Epithelial cell of alveolus of lung (primary cell): ENCODE measurements at places on chromosomes 5 and 9. TPM values are rescaled to one million over a fixed set of nuclear protein-coding genes. Genes with fewer than 3 reads are reported as not detected.

Gene PKD2L2
- not detected in 2 replicates for total RNA-seq

Gene SVEP1
- 3.2 and 14.1 TPM in 2 replicates for total RNA-seq

Gene KCNIP1
- total RNA-seq: not detected in 2 replicates

Gene PCDHGA6
- total RNA-seq: 1.0 and 3.0 TPM in 2 replicates

Gene LECT2
- not detected in 2 replicates for total RNA-seq

Gene C5orf52
- not detected in 2 replicates for total RNA-seq

Gene RFESD
- 1.3 and 7.1 TPM in 2 replicates for total RNA-seq

Gene DBH
- not detected in 2 replicates for total RNA-seq

Gene AFAP1L1
- total RNA-seq: 9.0 and 9.7 TPM in 2 replicates
